RWPE2 (cell line): ENCODE measurements at places on chromosomes 6 and 20.

DNA sequence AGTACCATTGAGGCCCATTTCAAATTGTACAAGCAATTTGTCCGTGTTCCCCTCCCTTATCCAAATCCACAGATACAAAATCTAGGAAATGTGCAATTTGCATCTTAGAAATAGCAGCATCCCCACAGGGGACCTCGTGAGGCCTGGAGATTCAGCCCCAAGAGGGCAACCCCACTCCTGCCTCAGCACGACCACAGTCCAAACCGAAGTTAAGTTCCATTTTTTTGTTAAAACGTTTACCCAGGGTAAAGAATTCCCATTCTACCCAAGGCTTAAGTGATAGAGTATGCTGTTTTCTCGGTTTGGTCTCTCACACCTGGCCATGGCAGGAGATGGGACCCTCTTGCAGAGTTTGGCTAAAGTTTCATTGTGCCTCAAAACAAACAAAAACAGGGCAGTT, 41.2 kb downstream of the PLCG1 start:
- DNase-seq, result no peak

GRCh38 chr20:20002101-20002998, 14.8 kb upstream of the NAA20 start:
- DNase-seq, result no peak

- no peak for DNase-seq
Observed at GRCh38 chr6:134351615-134352474, 33.9 kb upstream of the SGK1 start.

DNA sequence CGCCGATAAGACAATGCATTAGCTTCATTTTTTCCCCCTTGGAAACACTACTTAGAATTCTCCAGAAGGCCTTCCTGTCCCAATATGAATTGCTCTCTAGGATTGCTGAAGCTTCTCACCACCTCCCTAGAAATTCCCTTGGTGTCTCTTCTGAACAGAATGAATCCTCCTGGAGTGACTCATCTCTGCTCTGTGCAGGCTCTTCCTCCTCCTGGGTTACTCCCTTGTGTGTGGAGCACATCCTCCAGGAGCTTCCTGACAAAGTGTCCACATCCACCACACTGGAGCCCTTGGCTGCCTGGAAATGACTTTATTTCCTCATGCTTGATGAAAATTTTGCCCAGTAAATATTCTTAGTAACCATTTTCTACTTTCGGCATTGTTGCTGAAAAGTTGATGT, 54.4 kb downstream of the DTNBP1 start:
- DNase-seq, result no peak

- no peak for DNase-seq
Observed at GRCh38 chr6:110033749-110034666, 55.9 kb downstream of the GPR6 start.

- no peak for DNase-seq
Observed at GRCh38 chr20:37651932-37652331, 41.9 kb upstream of the CTNNBL1 start.

DNA sequence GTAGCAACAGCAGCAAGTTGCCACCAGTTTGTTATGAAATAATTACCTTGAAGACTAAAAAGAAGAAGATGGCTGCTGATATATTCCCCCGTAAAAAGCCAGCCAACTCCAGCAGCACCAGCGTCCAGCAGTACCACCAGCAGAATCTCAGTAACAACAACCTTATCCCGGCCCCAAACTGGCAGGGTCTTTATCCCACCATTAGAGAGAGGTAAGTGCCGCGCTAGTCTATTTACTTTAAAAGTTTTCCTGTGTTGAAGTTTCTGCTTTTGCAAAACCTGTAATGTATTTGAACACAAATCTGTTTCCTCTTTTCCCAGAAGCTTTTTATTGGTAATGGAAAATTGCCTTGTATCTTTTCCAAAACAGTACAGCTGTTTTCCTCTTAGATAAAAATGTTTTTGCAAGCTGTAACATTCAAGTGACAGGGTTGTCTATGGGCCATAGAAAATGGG, 725 bp downstream of the BTBD3 start:
- no peak for DNase-seq

GRCh38 chr6:29729774-29730328, 6.6 kb downstream of the HLA-F start:
- DNase-seq, result no peak

- no peak for DNase-seq
Observed at GRCh38 chr6:85472744-85473143, 22.9 kb downstream of the NT5E start.

DNA sequence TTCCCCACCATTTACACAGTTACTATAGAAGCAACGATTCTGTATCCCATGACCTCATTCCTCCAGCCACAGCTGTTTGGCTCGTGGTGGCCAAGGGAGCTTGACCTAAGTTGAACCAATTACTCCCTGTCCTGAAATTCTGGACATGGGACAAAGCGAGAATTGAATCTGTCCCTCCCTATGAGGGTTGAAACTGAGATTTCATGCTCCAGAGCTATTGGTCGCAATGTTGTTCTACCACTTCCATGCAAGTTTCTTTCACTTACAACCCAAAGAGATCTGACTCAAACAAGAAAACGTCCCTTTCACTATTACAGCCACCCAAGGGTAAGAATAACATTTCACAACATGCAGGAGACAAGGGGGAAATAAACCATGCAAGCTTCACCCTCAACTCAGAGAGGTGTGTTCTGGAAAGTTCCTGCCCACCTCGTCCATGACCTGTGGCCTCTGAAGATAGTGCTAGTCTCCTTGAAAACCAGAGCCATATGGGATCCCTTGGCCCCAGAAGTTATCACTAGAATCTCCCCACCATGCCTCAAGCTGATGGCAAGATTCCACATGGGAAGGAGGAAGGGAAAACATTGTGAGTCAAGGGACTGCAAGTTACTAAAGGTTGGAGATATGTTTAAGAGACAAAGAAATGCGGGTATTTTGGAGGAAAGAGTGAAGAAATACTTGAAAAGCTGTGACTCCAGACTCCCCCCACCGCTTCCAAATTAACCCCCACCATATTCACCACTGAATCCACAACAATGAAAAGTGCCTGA, 74.5 kb upstream of the SRSF6 start:
- no peak for DNase-seq

- no peak for DNase-seq
Observed at GRCh38 chr20:44336725-44337380, at the start of gene R3HDML. Gene R3HDML (plus strand): TSS chr20:44337043. CDS start chr20:44337158, 115 bp downstream.

DNA sequence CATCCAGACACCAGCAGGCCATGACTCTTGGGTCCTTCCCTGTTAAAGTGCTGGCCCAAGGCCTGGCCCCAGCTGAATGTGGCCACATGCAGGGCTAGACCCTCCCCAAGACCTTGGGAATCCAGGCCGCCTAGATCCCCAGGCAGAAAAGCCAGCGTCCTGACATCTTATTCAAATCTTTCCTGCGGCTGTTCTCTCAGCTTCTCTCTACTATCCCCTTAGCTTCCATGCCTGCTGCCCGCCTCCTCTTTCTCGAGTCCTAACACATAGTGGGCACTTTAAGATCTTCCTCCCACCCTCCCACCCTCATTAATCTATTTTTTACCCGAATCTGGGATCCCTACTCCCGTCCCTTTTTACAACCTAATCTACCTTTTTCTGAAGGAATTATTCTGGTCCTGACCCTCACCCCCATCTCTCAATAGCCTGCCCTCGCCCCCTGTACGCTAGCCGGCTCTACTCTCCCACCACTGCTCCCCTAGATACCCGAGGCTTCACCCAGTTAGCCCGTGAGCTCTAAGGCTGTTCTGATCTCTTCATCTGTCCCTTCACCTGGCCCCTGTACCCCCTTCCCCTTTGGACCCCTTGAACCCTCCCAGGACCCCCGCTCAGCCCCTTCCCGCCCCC, at the start of gene CCHCR1:
CCHCR1 (minus strand) TSS at position 290 of the 627 bp plus-strand sequence; CDS start at position 88, 202 bp downstream.
- DNase-seq, result no peak

- DNase-seq, result no peak
Observed at GRCh38 chr20:22814471-22815205, 220.5 kb upstream of the SSTR4 start.

- no peak for DNase-seq
Observed at GRCh38 chr6:127587875-127588274, 10.9 kb downstream of the C6orf58 start.

DNA sequence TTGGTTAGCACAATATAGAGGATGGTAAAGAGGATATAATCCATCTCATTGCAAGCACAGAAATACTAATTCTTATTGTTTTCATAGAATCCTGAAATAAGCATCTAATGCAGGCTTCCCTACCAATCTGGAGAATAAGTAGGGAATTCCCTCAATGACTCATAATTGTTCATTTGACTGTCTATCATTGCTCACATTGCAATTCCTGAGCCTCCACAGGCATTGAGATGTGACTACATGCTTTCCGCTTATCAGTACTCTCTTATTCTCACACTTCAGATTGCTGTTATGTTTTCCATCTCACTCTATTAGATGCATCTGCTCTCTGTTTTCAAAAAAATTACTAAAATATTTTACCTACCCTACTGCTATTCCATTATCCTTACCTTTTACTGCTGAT, 216.2 kb upstream of the PRSS16 start:
- DNase-seq, result no peak

- no peak for DNase-seq
Observed at GRCh38 chr6:139219746-139220145, 72.1 kb downstream of the TXLNB start.

- no peak for DNase-seq
Observed at GRCh38 chr6:38152620-38153019, 333.1 kb downstream of the ZFAND3 start.

- no peak for DNase-seq
Observed at GRCh38 chr6:166798652-166799051, 157.7 kb downstream of the RNASET2 start.

GRCh38 chr6:157229132-157229618, 94.1 kb downstream of the TMEM242 start:
- no peak for DNase-seq

- DNase-seq, result peak; percentile 83
Observed at GRCh38 chr20:51195419-51195901, 172.6 kb upstream of the KCNG1 start.

DNA sequence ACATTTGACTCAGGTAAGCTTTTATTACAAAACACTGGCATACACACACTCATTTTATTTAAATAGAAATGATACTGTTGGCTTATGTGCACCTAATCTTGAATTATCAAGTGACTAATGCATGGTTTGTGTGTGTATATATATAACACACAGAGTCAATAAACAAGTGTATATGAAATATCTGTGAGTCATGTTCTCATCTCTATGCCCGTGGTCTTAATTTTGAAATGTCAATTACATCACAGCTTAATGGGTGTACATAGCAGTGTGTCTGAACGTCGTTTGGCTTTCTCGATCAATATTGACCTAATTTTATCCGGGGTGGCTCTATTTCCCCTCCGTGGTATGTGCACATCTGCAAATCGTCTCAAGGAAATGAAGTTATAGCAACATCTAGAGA, 104.0 kb upstream of the ZFP64 start:
- DNase-seq, result no peak

- DNase-seq, result no peak
Observed at GRCh38 chr6:103875221-103875620, 984.5 kb downstream of the HACE1 start.

DNA sequence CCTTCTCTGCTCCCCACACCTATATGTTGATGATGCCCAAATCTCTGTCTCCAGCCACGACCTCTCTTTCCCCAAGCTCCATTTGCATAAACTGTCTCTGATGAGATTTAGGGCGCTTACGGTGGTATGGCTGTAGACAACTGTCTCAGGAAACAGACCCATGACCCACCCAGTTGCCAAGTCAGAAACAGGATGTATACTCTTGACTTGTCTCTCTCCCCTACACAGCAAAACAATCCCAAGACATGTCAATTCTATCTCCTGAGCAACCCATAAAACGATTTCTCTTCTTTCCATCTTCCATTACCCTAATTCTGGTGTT, 13.9 kb downstream of the GNL1 start:
- no peak for DNase-seq

DNA sequence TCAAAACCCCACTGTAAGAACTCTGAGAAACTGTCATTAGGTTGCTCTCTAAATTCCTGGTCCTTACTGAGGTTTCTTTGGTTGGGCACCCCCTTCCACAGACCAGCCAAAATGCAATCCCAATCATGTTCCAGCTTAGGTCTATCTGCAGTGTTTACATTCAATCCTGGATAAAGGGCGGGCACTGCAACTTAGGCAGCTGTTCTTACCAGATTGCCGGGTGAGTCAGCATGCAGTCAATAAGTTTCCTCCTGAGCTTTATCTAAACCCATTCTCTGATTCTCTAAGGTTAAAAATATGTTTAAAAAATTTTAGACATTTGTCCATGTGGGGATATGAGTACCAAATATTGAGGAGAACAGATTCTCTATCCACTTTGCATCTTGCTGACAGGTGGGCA, 197.8 kb downstream of the HAO1 start:
- no peak for DNase-seq

GRCh38 chr20:20038586-20038985, 13.7 kb downstream of the CRNKL1 start:
- no peak for DNase-seq

DNA sequence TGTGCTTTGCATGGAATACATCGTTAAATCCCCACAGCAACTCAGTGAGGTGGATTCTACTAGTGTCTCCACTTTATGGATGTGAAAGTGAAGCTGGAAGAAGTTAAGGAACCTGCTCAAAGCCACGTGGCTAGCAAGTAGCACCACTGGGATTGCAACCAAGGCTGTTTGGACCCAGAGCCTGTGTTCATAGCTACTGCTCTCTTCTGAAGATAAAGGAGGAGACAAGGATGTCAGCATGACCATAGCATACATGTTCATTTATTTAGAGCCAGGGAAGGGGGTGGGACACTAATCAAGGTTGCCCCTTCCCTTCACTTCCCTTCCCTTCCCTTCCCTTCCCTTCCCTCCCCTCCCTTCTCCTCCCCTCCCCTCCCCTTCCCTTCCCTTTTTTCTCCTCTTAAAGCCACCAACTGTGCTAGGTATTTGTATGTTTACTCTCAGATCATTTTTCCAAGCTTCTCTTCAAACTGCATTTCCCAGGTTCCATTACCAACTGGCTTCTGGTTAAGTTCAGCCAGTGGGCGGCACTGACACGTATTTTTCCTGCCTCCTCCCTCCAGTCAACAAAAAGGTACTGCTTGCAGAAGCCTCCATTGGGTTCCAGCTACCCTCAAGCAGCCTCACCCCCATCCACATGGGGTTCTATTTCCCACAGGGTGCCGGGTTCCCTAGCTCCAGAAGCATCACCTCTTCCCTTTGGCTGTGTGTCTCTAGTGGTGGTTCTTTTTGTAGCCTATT, 134.9 kb downstream of the BCAS1 start:
- no peak for DNase-seq

GRCh38 chr6:81553216-81553615, 199.3 kb downstream of the TENT5A start:
- no peak for DNase-seq

DNA sequence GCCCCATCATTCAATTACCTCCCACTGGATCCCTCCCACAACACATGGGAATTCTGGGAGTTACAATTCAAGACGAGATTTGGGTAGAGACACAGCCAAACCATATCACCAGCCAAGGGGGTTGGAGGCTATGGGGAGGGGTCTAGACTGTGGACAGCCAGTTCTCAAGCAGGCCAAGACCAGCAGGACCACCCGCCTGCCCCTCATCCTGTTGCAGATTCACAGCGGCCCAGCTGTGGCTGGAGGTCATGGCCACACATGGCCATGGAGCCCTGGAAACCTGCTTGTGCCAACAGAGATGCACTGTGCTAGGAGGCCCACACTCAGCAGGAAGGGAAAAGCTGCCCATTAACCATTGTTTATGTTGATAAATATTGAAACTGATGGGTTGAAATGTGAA, 240.5 kb downstream of the TTLL2 start:
- DNase-seq, result no peak

- DNase-seq, result no peak
Observed at GRCh38 chr20:21812379-21812778, 106.9 kb downstream of the PAX1 start.
